ENCODE measurements at places on chromosomes 11 and 22.

GRCh38 chr11:134124660-134125451 is 56.0 kb downstream of the JAM3 start:
- no peak for DNase-seq

GRCh38 chr22:45884201-45885062 is 92.5 kb downstream of the WNT7B start:
- no peak for DNase-seq

GRCh38 chr11:85748455-85748891 is 62.5 kb downstream of the SYTL2 start:
- DNase-seq, result no peak

DNA sequence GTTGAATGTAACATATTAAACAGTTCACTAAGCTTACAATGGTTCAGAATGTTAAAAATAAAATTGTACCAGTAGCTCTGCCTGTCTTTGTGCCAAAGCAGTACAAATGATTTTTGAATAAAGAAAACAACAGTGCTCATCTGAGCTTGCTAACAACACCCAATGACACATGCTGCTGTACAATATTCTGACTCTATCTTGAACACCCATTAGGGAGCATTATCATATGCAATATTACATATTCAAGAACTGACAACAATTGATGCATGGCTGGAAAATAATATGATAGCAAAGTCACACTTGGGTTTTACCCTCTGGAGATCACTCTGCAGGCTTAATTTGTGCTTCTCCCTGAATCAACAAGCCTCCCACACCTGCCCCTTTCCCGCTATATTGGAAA is 953.7 kb downstream of the OPCML start:
- DNase-seq, result no peak

DNA sequence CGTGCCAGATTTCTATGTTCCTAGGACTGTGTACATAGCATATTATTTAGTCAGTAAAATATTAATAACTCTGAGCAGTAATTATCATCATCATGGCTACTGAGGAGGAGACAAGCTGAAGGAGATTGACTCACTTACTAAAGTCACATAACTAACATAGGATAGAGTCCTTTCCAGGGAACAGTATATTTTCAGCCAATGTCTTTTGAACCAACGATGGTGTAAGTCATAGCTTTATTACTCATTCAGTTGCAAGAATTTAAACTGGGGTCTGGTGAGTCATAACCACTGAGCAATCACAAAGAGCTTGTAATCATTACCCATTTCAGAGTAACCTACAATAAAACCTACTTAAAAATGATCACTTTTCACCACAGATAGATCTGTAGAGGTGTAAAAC is 1564.8 kb upstream of the TENM4 start:
- no peak for DNase-seq

- DNase-seq, result no peak
These were observed 26.8 kb downstream of the RNF141 start for GRCh38 chr11:10514202-10514601.

DNA sequence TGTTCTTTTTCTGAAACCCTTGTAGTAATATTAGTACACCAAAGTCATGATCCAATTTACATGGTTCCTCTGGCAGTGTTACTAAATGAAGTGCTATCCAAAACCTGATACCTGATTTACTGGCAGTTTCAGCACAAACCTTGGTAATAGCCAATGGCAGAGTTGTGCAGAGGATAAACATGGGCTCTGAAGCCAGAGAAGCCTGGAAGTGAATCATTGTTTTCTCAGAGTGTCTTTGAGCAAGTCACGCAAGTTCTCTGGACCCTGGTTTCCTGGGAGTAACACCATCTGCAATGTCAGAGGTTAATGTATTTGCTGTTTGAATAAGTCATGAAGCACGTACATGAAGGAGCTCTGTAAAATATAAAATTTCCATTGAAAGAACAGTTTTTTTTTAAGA is 222.3 kb upstream of the NARS2 start:
- DNase-seq, result no peak

- DNase-seq, result no peak
These were observed 37.5 kb downstream of the PPARA start for GRCh38 chr22:46187862-46188261.

- DNase-seq, result no peak
These were observed 357.2 kb downstream of the OPCML start for GRCh38 chr11:133175103-133175502.

- DNase-seq, result no peak
These were observed 257.1 kb downstream of the BUD13 start for GRCh38 chr11:116515664-116516184.

DNA sequence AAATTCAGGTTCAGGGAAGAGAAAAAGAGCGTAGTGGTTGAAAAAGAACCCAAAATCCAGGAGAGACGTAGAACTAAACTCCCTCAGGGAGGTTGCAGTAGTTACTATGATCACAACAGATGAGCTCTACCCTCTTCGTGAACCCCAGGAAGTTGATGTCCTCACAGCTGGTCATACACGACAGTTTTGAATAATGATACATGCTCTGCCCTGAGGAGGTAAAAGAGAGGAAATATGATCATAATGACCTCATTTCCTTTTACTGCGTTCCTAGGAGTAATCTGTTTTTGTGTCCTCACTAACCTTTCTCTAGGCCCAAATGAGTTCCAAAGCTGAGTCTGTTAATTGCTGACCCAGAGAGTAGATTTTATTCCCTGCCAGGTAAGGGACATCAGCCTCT is 1.3 kb downstream of the PATE2 start:
- DNase-seq, result no peak

DNA sequence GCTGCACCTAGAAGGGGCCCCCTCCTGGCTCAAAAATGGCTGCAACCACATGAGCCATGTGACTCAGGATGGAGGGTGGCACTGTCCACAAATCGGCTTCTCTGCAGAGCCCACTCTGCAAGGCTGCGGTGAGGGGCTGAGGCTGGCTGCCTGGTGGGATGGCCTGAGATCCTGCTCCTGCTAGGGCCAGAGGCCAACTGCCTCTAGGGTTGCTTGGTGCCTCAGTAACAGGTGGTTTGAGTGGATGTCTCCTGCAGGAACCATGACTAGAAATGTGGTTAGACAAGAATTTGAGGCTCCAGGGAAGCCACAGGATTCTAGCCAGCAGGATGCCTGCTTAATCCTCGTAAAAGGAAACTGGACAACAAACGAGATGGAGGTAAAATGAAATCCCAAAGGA is 17.1 kb downstream of the PATZ1 start:
- DNase-seq, result no peak

DNA sequence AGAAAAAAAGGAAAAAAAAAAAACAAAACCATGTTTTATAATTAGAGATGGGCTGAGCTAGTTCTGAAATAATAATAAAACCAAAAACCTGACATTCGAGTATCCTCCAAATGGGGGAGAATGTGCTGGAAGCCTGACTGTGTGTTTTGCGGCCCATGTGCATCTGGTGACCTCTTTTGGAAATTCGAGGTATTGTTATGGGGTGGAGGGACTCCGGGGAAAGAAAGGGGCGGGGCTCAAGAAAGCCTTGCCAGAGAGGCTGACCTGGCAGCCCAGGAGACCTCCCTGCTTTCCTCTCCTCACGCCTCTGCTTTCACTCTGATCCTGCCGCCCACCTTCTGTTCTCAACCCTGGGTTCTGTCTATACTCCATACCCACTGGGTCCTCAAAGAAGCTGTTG is 72.9 kb downstream of the CTTN start:
- no peak for DNase-seq

GRCh38 chr22:17097701-17098100 is 12.9 kb downstream of the IL17RA start:
- no peak for DNase-seq

DNA sequence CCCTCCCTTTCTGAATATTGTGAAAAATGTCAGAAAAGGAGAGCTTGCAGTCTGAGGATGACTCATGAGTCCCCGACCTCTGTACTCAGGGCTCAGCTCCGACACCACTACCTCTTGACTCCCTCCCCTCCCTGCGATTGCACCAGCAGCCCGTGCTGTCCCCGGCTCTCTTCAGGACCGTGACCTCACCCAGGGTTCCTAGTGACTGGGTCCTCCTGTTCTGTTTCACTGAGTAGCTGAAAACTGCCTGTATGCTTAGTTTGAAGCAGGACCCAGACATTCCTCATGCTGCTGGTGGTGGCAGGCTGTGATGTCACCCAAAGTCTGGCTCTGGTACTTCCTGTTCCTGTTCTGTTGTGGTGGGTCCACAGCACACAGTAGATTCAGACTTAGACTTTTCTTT is 11.7 kb downstream of the PHRF1 start:
- no peak for DNase-seq

- DNase-seq, result no peak
These were observed 392.2 kb downstream of the ETS1 start for GRCh38 chr11:128195057-128195751.

DNA sequence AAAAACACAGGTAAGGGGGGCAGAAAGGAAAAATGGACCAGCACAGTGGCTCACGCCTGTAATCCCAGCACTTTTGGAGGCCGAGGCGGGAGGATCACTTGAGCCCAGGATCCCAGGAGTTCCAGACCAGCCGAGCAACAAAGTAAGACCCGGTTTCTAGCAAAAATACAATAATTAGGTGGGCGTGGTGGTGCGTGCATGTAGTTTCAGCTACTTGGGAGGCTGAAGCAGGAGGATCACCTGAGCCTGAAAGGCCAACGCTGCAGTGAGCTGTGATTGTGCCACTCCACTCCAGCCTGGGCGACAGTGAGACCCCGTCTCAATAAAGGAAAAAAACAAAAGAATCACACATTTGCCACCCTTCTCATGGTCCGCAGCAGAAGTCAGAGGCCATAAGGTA is 519.4 kb downstream of the BRD1 start:
- DNase-seq, result no peak

DNA sequence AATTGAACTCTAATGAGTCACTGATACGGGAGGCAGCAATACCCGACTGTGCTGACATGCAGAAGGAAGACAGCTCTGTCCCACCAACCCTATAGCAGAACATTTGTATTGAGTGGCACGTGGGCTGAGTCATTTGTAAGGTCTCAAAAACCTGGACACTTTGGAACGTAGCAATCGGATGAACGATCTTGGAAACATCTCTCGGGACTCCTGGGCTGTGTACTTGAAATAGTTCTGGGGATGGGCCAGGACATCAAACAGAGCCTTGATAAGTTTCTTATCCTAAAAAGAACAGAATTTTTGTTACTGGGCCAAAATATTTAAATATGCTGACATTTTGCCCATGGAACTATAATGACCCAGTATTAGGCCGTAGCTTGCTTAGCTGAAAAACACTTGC is 17.1 kb upstream of the NRIP3 start:
- no peak for DNase-seq

- DNase-seq, result no peak
These were observed 26.5 kb downstream of the CTTN start for GRCh38 chr11:70424765-70425344.

DNA sequence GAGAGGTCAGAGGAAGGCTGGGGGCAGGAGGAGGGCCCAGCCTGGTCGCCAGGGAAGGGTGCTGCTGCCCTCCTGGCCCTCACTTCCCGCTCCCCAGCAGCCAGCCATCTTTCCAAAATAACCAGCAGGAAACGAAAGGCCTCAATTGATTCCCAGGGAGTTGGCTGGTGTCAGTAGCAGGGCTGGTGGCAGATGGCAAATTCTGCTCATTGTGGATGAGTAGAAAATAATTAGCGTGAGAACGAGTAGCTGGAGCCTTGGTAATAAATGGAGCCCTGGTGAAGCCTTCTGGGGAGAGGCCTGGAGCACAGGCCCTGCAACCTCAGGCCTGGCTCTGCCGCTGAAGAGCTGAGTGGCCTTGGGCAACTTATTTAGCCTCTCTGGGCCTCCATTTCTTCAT is 31.3 kb downstream of the DAGLA start:
- DNase-seq, result no peak

DNA sequence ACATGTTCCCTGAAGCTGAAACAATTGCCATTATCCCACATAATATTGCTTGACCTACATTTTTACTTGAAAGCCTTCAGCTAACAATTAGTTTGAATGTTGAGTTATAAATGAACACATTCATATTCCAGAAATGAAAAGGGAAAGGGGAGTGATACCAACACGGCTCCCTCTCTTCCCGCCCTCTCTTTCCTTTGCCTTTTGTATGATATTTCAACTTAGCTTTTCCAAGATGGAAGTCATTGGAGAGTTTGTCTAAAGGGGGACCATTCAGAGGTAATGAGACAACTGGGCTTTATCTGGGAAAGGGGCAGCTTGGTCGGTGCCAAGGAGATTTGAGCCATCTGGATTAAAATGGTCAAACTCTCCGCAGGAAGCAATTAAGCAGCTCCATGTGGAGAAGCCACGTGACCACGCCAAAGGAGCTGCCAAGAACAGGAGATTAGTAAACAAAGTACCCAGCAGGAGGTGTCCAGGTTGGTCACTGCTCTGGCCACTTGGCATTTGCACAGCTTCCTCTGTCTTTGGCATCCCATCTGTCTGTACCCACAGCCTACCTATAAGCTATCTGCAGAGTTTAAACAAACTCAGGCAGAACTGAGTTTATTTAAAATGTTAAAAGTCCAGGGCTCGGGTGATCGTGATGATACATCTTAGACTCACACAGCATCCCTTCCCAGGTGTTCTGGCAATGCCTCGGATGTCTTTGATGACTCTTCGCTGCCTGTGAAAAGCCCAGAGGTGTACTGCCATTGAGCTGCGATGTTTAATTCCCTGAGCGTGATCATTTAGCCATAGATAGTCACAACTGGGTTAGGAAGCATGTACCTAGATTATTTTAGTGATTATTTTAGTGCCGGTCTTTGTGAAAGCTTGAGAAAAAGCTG is 735.9 kb downstream of the NTM start:
- no peak for DNase-seq

GRCh38 chr11:60504219-60504905 is 10.8 kb upstream of the MS4A13 start:
- peak; percentile 31 for DNase-seq

DNA sequence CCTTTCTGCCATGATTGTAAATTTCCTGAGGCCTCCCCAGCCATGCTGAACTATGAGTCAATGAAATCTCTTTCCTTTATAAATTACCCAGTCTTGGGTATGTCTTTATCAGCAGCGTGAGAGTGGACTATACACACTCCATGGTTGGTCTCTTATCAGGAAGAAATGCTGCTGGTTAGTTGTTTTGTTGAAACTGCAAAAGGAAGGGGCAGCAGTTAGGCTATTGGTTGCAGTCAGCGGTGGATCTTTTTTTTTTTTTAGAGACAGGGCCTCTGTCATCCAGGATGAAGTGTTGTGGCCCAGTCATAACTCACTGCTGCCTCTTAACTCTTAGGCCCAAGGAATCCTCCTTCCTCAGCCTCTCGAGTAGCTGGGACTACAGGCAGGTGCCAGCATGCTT is 51.7 kb downstream of the HSD17B12 start:
- DNase-seq, result no peak

GRCh38 chr22:42414565-42415303 is 17.5 kb downstream of the NFAM1 start:
- no peak for DNase-seq

DNA sequence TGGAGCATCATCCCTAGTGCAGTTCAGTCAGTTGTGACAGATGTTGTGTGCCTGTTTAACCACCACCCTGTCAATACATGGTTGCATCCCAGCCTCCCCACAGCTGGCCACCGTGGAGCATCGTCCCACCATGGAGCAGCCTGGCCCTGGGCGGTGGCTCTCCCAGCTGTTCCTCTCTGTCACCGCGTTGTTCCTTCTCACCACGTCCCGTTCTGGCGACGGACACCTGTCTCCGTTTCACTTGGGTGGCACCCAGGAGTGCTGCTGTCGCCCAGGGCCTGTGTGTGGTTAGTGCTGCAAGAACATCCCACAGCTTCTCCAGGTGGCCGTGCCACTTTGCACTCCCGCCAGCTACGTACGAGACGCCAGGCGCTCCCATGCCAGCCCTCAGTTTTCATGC is 26.5 kb downstream of the MUC6 start:
- DNase-seq, result no peak

Data from transverse colon (tissue), 4 donors.